ENCODE measurements at places on chromosomes 3 and 15. TPM values are rescaled to one million over a fixed set of nuclear protein-coding genes. Genes with fewer than 3 reads are reported as not detected.

GRCh38 chr3:29186131-29186599, 94.7 kb upstream of the RBMS3 start:
- no peak for DNase-seq

DNA sequence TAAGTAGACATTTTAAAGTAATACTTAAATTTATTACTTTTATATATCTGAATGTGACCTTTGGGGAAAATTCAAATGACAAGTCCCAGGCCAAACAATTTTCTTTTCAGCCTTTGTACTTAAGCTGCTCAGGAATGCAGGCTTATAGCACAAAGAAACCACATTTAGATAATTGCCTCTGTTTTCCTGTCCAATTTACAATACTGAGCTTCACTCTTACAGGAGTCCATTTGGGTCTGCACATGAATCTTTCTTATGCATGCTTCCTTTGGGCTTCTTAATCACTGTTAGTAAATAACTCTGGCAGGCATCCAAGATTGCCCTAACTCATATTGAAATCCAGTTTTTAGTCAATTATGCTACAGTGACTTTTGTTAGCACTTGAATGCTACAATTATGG, 459.4 kb upstream of the TGFBR2 start:
- DNase-seq = no peak

Gene PLSCR5
- not detected for total RNA-seq

GRCh38 chr3:166743481-166744134, 636.5 kb downstream of the ZBBX start:
- no peak for DNase-seq

DNA sequence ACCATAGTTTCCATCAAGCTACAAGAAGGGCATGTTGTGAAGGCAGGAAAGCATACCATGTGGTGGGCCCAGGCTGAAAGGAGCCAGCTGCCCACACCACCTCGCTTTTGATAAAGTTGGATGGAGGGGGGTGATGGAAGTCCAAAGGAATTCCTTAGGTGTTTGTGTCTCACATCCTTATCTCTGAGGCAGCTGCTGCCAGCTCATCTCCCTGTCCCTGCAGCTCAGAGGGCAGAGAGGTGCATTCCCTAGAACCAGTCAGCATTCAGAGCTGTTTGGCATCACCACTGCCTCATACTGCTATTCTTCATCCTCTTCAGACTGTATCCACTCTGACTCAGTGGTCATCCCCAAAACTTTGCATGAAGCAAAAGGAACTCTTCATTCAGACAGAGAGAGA, 141.5 kb upstream of the BFSP2 start:
- no peak for DNase-seq

GRCh38 chr3:26721047-26721446, 98.5 kb downstream of the LRRC3B start:
- no peak for DNase-seq

GRCh38 chr15:59615661-59616060, 4.1 kb downstream of the GCNT3 start:
- no peak for DNase-seq
